Fibroblast of skin of abdomen (primary cell): ENCODE measurements at places on chromosomes 5 and 9.
A peak's percentile ranks its signal among the peaks of the same experiment; 100 is the strongest.

DNA sequence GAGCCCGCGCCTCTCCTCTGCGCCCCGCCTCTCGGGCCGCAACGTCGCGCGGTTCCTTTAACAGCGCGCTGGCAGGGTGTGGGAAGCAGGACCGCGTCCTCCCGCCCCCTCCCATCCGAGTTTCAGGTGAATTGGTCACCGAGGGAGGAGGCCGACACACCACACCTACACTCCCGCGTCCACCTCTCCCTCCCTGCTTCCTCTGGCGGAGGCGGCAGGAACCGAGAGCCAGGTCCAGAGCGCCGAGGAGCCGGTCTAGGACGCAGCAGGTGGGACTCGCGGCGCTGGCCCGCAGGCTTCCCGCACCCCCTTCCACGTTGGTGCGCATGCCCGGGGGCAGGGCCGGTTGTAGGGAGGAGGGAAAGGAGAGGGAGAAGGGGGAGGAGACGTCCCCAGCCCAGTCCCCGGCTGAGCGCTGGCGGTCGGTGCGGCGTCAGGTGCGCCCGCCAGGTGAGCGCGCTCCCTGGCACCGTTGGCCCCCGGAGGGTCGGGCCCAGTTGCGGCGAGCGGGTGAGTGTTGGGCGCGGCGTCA lies at the start of gene OCLN:
Gene OCLN, plus strand, starts transcription at position 400 of the 532 bp plus-strand sequence. CDS start 11,455 bp downstream, outside the sequence.
- no peak for DNase-seq

- no peak for DNase-seq
These were observed 67.3 kb downstream of the COMMD10 start for GRCh38 chr5:116152169-116152568.

DNA sequence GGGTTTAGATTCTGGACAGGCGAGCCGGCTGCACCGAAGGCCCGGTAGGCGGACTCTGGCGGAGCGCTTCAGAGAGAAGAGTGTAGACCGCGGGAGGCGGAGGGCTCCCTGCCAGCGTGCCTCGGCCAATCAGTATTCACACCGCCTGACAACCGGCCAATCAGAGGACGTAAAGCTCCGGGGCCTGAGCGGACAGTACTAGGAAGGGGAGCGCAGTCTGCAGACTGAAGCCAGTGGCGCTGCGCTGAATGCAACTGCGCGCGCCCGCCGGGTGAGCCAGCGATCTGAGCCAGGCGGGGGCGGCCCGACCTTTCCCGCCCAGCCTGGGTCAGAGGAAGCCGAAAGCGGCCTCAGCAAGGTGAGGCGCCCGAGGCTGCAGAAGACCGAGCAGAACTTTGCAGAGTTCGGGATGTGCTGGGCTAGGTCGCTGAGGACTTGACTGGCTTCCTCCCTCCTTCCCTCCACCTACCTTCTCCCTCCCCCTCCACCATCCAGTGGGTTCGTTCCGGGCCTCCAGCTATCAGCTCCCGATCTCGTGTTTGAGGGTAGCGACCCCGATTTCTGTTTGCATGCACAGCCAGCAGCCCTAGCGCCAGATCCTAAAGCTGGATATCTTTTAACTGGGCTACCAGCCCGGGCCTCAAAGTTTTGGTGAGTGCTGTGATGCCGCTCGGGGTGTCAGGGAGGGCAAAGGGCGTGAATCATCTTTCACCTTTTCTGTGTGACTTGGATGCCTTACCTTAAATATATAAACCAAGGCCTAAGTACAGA lies at the start of gene DMRT2:
Gene DMRT2, plus strand, starts transcription at position 233 of the 771 bp plus-strand sequence. CDS start 1,257 bp downstream, outside the sequence.
- peak; percentile 92 for DNase-seq

DNA sequence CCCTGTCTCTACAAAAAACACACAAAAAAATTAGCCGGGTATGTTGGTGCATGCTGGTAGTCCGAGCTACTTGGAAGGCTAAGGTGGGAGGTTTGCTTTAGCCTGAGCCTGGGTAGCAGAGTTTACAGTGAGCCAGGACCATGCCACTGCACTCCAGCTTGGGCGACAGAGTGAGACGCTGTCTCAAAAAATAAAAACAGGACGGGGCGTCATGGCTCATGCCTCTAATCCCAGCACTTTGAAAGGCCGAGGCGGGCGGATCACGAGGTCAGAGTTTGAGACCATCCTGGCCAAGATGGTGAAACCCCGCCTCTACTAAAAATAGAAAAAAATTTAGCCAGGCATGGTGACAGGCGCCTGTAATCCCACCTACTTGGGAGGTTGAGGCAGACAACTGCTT lies 40.3 kb downstream of the UBE2D2 start:
- DNase-seq: no peak

- peak; percentile 1 for DNase-seq
These were observed 258.7 kb downstream of the SPATA31D1 start for GRCh38 chr9:82247318-82247717.

DNA sequence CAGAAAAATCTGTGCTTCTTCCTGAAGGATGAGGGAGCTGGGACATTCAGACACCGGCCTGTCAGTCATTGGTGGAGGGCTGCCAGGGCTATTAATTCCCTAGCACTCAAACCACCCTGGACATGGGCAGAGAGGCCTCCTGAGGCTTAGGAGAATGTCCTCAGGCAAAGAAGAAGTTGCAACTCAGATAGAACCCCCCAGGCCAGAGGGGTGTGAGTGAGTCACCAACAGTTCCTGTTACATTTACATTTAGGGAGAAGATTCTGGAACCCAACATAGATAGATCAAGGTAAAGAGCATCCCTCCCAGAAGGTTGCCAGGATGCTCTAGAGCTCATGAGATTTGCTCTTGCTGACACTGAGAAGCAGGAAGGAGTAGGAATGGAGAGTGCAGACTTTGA lies 29.2 kb upstream of the SYK start:
- DNase-seq: no peak

DNA sequence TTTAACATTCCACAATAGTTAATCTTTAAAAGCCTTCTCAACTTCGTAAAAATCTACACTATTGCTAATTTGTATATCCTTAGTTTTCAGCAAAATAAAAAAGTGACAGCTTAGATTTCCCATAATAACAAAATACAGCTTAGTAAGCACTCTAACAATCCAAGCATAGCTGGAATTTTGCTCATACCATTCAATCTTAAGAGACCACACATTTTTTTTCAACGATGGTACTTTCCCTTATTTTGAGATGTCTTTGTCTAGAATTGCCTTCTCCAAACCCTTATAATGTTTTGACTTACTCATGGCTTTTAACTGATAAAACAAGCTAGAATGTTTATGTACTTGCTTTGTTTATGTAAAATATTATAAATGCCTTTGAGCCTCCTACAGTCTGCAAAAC lies 65.6 kb downstream of the HOMER1 start:
- peak; percentile 71 for DNase-seq

DNA sequence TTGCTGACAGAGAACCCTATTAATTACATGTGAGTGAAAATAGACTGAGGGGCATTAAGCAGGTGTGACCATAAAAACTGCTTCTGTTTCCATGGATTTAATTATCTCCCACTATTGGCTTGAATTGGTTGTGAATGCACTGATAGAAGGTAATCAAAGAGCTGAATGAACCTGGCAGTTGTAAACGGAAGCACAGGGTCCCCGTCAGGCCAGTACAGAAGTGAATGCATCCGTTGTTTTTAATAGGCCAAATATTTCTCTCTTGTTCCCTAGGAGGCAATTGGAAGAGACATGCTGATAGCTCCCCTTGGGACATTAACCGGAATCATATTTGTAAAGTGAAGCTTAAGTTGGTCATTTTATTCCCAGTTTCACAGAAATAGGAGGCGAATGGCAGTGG lies 147.0 kb downstream of the CAVIN4 start:
- no peak for DNase-seq

- peak; percentile 100 for DNase-seq
These were observed 74.9 kb upstream of the NIPAL4 start for GRCh38 chr5:157384971-157385709.

GRCh38 chr5:155794795-155795194 lies 532.2 kb upstream of the SGCD start:
- DNase-seq: peak; percentile 13

GRCh38 chr5:56910210-56910965 lies 992 bp downstream of the SETD9 start:
- DNase-seq: peak; percentile 65

DNA sequence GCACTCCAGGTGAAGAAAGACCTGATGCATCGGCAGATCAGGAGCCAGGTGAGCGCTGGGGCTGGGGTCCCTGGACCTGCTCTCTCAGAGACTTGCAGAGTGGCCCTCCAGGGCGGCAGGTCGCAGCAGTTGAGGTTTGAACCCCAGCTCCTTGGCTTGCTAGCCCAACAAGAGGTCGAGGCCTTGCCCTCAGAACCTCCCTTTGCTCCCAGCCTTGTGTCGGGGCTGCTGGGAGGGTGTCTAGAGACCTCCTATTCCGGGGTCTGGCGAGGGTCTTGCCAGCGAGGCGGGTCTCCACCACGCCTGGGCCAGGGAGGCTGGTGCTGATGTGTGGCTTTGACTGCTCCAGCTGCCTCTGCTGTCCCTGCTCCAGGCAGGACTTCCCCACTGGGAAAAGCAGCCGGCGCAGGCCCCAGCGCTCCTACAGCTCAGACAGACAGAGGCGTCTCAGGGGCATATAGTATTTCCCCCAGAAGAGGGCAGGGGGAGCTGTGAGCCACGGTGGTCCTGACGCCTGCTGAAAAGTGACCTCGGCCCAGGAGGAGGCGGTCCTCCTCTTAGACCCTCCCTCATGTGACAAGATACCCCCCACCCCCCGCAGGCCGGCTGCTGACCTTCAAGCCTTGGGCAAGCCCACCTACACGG lies 38.3 kb downstream of the LRSAM1 start:
- DNase-seq: no peak

GRCh38 chr9:125409217-125409636 lies 147.6 kb downstream of the GAPVD1 start:
- no peak for DNase-seq
